T-helper 2 cell (primary cell): ENCODE measurements at places on chromosomes 2 and 18.

GRCh38 chr2:98921062-98921461 is 15.0 kb downstream of the CRACDL start:
- DNase-seq = no peak

- DNase-seq = no peak
These were observed 1.7 kb downstream of the ERFE start for GRCh38 chr2:238160206-238161129.

- DNase-seq = no peak
These were observed 129.7 kb downstream of the LAMA3 start for GRCh38 chr18:23819001-23819400.

DNA sequence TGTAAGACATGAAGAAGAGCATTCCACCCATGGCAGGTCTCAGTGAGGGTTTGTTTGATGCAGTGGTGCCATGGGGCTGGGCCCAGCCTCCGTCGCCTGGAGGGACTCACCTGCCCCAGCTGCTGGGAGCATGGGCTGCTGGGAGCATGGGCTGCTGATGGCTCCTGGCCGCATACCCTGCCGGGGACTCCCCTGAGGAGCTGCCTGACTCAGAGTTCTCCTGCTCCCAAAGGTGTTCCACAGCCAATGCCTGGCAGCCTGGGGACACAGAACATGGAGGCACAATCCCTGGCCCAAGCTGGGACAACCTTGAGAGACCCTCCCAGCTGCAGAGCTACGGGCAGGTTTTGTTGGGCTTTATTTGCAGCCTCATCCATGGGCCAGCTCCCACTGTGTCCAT is 108.4 kb downstream of the COPS8 start:
- no peak for DNase-seq

DNA sequence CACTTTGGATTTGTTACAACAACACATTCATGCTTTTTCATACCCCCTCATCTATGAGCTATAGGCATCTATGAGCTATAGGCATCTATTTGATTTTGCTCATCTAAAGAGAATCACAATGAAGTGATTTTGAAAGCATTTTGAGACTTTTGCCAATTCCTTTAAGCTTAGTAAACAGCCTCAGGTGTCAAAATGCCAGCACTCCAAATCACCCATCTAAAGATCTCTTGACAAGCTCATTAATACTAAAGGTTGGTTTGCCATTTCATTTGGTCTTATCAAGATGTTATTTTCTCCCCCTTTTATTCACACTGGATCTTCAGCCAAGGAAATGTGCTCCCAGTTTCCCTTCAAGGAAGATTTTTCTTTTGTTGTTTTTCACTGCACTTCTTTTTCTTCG is 110.7 kb upstream of the TLK1 start:
- DNase-seq = no peak

GRCh38 chr2:59236723-59237122 is 995.6 kb upstream of the FANCL start:
- DNase-seq = no peak

- DNase-seq = no peak
These were observed 136.3 kb downstream of the TMEM163 start for GRCh38 chr2:134582547-134582899.

GRCh38 chr2:201205515-201205849 is 22.5 kb downstream of the CASP10 start:
- no peak for DNase-seq

DNA sequence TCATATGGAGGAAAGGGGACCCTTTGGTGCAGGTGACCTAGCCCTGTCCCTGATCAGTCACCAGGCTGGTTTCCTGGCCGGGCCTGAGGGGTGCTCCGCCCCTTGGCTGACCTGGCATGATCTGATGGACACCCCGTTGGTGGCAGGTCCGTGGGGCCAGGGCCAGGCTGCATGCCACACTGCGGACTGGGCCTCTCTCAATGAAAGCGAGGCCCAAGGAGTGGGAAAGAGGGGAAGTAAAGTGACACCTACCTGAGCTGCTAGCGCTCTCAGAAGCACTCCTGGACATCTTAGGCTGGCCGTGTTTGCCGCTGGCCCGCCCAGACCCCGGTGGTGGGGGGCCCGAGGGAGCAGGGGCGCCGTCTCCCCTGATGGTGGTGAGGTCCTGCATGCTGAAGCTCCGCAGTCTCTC is 33.1 kb downstream of the MRPL35 start:
- no peak for DNase-seq

DNA sequence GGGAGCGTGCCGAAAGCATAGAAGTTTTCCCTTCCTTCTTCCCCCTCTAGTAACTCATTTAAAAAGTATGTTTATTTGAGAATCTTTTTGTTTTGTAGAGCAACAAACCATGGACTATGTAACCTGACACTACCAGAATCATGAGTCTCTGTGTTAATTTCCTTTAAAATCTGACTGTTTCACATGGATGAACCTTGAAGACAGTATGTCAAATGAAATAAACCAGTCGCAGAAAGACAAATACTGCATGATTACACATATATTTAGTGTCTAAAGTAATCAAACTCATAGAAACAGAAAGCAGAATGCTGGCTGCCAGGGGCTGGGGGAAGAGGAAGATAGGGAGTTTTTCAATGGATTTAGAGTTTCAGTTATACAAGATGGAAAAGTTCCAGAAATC is 32.3 kb downstream of the PTPN2 start:
- DNase-seq = no peak

- DNase-seq = no peak
These were observed 76.7 kb upstream of the CAVIN2 start for GRCh38 chr2:191923652-191923997.

- no peak for DNase-seq
These were observed 14.2 kb downstream of the IL18RAP start for GRCh38 chr2:102437122-102437521.

DNA sequence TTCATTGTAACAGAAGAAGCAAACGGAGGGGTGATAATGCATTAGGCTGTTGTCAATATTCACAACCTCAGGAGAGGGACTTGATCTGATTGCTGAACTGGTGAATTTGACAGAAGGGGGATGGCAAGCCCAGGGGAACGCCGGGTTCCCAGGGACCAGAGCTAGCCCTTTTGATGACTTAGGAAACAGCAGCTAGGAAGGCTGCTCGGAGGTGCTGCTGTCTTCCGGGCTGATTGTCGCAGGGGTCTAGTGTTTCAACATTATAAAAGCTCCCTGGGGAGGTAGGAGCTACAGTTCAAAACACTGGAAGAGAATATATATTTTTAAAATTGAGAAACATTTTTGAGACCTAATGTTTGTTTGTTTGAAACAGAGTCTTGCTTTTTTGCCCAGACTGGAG is 47.3 kb downstream of the CD8B2 start:
- no peak for DNase-seq

DNA sequence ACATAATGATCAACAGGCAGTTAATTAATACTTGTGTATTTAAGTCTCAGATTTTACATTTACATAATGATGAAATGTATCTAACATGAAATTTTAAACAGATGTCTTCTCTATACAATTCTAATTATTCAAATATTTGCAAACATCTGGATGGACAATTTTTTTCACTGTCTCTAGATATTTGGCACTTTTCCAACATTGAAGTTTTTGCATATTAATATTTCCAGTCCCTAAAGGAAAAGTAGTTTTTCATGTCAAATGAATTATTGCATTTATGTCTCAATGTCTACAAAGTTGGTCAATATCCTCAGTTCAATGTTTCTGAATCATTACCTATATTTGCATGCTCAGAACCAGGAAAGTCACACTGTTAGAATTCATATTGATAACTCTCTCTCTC is 560.9 kb upstream of the PKDCC start:
- no peak for DNase-seq

GRCh38 chr2:226623587-226624368 is 175.8 kb downstream of the IRS1 start:
- DNase-seq = no peak

GRCh38 chr18:60568220-60568619 is 195.6 kb upstream of the MC4R start:
- no peak for DNase-seq

- DNase-seq = no peak
These were observed 62.0 kb upstream of the ATL2 start for GRCh38 chr2:38438883-38439612.

DNA sequence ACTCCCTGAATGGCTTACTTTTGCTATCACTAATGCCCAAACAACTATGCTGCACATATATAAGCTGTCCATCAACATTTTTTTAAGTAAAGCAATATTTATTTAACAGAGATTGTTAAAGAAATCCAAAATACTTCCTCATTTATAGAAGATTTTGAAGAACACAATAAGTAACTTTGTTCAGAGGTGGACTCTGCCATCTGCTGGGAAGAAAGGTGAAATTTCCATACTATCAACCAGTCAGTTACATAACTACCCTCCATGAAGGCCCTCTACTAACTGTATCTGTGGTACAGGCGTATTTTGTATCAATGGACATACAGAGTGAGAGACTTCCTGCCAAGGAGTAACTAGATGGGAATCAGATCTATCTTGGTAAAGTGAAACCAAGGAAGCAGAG is 106.0 kb downstream of the DTNB start:
- peak; percentile 54 for DNase-seq

DNA sequence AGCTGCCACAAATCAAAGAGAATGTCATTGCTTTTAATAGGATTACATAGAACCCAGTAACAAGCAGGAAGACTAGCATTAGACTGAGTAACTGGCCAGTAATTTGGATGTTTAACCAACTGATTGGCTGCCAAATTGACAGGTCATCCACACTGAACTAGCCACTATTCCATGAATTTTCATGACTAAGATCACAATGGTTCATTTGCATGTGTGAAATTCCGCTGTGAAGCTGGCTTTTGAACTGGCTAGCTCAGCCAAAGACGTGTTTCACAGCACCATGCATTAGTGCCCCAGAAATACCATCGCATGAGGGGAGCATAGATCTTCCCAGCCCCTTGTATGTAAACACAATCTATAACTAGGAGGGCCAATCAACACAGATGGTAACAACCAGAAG is 649.8 kb downstream of the ARHGAP15 start:
- no peak for DNase-seq

DNA sequence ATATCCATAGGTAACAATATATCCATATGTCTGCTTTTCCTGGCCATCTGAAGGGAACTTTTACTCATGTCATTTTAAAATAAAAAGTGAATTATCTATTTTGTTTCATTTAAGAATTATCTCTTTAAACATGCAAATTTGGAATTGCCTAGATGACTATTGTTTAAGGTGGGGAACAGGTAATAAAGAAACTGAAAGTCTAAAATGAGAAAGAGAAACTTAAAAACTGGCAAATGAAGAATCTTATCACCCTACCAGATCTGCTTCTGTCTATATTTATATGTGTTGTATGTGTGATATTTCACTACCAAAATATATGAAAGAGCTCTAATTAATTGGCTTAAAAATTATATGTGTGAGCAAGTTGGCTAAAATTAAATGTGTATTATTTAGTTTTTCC is 243.2 kb upstream of the KCNH7 start:
- DNase-seq = no peak

- DNase-seq = no peak
These were observed 468.7 kb upstream of the FANCL start for GRCh38 chr2:58709687-58710354.

DNA sequence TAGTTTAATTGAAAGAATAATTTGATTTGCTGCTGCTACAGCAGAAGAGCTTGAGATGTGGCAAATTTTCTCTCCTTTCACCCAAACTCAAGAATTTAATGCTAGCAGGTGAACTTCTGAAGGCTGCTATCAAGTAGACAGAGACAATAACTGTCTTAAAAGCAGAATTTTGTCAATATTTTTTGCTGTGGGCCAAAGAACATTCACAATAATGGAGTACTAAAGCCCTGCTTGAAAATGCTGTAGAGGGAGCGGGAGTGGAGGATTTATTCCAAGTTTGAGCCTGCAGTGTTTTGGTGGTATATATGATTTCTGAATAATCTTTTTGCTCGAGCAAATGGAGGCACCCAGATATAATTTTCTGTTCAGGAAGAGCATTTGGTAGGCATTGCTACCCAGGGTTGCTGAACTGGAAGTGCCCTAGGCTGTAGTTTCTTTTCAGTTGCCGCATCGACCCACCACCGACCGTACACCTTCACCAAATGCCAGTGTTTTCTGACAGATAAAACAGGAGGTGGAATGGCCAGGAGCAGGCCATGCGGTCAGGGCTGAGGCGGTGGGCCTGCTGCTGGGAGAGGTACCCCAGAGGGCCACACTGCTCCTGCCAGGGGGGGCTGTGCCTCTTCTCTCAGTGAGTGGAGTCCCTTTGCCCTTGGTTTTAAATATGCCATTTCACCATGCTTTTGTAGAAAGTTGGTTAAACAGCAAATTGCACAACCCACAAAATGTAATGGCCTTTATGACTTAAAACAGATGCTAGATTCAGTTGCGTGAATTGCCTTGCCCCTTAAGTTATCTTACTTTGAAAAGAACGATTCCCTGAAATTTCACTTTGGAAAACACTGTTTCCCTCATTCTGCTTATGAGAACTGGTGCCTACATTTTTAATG is 36.4 kb downstream of the TSHZ1 start:
- no peak for DNase-seq

GRCh38 chr2:60463249-60463648 is 90.2 kb downstream of the BCL11A start:
- DNase-seq = no peak

DNA sequence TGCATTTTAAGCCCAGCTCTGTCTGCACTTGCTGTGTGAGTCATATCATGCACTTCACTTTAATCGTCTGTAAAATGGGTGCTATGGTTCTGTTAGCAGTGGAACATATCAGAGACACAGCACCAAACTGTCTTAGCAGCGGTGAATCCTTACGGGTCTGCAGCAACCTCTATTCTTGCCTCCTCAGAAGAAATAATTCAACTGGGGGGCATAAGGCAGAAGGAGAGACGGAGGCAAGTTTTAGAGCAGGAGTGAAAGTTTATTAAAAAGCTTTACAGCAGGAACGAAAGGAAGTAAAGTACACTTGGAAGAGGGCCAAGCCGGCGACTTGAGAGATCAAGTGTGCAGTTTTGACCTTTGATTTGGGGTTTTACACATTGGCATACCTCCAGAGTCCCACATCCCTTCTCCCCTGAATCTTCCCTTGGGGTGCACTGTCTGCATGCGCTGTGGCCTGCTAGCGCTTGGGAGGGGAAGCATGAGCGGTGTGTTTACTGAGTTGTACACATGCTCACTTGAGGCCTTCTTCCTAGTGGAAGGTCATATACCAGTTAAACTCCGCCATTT is 109.8 kb downstream of the DDX1 start:
- DNase-seq = no peak

DNA sequence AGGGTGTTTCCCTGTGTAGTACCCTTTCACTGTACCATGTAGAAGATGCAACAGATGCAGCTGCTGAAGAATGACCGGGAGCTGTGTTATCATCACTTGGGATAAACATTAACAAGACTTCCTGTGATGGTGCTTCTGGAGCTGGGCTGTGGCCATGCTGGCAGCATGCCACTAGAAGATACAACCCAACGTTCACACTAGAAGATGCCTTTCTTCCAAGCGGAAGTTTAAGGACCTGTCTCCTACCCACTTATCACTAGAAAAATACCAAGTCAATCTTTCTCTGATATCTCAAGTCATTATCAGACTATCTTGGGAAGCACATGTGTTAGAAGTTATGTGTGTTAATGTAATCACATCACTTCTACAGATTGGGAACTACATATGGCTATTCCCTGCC is 953.5 kb downstream of the CNTNAP5 start:
- DNase-seq = no peak

- DNase-seq = no peak
These were observed at the start of gene ZNF516 for GRCh38 chr18:76495006-76495370. TSS of gene ZNF516 (minus strand) at chr18:76495242. CDS start at chr18:76443054, 52,188 bp downstream.

GRCh38 chr2:40896358-40896757 is 444.5 kb upstream of the SLC8A1 start:
- no peak for DNase-seq
